NCI-H460 (cell line): ENCODE measurements at places on chromosomes 12 and 14.
A peak's percentile ranks its signal among the peaks of the same experiment; 100 is the strongest.

DNA sequence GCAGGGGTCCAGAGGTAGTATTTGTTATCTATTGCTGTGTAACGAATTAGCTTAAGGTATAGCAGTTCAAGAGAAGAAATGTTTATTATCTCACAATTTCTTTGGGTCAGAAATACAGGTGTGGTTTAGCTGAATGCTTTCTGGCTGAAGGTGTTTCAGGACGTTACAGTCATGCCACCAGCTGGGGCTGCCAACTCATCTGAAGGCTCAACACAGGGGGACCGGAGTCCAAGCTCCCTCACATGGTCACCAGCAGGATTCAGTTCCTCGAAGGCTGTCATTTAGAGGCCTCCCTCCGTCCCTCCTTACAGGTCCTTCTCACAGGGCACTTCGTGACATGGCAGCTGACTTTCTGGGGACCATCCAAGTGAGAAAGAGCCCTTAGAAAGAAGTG lies 37.5 kb upstream of the SINHCAF start:
- no peak for DNase-seq

GRCh38 chr14:64760916-64761315 lies 56.7 kb downstream of the PLEKHG3 start:
- DNase-seq: no peak

- no peak for DNase-seq
These were observed 134.2 kb downstream of the DICER1 start for GRCh38 chr14:95023115-95023514.

DNA sequence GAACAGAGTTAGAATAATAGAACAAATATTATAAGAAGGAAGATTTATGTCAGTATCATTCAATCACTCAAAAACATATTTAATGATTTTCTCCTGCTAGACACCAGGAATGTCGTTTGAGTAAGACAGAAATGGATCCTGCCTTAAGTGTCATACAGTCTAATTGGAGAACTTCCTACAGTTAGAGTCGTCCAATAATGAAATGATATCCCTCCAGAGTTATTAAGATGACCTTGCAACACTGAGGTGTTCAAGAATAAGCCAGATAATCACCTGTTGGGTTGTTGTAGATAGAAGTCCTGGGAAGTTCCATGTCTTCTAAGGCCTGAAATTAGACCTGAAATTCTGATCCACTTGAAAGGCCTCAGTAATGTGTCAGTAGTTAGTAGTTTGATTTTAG lies 132.3 kb downstream of the SLC38A4 start:
- DNase-seq: no peak

DNA sequence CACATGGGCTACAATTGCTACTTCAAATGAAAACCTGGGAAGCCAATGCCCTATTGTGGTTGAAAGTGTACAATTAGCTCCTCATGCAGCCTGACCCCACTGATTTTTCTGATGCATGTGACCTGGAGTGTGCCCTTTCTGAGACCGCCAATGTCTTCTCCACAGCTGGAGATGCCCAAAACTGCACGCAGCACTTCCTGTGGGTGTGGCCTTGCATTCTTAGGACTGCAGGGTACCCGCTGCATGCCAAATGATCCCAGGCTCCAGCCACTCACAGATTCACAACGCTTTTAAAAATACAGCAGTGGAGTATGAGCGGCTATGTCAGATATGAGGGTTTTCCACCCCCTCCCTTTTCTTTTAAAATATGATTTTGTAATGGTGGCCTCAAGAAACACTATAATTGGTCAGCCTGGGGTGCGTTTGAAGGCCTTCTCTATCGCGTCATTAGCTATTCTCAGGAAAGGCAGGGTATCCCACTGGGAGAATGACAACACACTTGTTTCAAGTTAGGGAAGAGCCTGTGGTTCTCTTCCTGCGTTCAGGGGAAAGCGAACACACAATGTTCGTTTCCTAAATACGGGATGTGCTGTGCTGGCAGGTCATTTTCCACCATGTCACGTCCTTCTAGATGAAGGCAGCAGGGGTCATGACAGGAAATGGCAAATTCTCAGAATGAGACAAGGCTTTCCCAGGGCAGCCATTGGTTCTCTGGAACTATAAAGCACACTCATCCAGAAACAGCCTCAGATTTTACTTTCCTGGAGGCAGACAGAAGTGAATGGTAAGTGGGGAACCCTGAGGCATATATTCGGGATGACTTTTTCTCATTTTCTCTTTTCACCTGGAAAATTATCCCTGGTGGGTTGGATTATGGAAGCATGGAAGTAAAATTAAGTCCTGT lies at the start of gene APOLD1:
Gene APOLD1, plus strand, starts transcription at position 749 of the 904 bp plus-strand sequence. Its CDS starts 33 bp downstream, at position 782.
- no peak for DNase-seq

- DNase-seq: peak; percentile 78
These were observed 12.1 kb upstream of the NTN4 start for GRCh38 chr12:95802482-95803270.

DNA sequence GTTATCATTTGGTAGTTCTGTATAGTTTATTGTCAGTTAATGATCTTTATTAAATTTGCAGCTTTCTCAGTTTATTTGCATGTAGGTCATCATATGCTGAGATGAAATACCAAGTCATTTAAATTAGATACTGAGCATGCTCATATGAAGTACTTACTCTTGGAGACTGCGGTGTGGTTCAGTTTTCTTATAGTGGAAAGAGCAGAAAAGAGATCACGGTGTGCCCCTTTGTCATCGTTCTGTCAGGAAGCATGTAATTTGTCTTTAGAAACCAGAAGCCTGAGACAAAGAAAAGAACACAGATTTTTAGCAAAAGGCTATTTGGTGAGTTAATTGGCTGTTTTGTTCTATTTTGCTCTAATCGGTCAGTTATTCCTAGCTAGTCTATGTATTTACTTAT lies 75.6 kb downstream of the PLEKHA5 start:
- no peak for DNase-seq

DNA sequence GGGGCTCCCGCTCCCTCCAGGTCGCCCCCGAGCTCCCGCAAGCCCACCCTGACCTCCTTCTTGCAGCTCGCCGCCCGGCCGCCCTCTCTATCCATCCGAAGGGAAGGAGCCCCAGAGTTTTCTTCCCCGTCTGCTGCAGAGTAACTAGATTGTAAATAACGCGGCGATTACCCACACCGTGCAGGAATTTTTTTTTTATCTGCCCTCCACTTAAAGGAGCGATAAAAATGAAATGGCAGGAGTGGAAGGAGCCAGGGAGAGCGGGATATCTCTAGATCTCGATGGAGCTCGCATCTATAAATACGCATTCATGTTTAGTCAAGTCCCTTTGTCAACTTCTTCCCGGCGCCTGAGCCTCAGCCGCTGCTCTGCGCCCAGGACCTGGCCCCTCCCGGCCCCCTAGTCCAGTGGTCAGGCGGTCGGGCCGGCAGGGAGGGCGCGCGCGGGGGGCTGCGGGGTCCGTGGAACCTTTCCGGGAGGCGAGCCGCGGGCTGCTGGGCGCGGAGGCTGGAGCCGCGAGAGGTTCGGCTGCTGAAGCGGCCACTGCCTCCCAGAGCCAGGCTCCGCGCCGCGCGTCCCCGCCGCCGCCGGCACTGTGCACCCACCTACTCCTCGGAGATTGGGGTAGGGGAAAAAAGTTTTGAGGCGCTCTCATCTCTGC lies 386.0 kb downstream of the BCAT1 start:
- no peak for DNase-seq

- DNase-seq: peak; percentile 18
These were observed 768.1 kb upstream of the TBX3 start for GRCh38 chr12:115451780-115452736.

DNA sequence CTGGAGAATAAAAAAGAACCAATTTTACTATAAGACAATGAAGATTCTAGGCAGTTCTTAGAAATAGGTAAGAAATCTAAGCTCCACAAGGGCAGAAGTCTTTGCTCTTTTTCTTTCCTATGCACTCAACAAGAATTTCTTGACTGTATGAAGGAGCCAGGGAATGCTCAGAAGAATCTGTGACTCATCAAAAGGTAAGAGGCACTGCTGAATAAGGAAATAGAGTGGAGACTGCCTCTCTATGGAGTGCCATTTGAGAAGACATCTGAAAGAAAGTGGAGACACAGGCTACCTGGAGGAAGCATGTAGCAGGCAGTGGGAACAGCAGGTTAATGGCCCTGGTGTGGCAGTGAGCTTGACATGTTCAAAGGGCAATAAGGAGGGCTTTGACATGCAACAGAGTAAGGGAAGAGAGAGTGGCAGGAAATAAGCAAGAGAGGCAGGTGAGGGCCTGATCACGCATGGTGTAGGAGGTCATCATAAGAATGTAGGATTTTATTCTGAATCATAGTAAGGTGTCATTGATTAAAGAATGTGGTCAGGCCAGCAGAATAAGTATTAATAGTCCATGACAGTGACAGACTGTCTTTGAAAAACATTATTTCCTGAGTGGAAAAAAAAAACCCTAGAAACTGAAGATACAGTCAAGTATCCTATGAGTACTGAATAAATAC lies 446.7 kb upstream of the GARIN6 start:
- DNase-seq: no peak

DNA sequence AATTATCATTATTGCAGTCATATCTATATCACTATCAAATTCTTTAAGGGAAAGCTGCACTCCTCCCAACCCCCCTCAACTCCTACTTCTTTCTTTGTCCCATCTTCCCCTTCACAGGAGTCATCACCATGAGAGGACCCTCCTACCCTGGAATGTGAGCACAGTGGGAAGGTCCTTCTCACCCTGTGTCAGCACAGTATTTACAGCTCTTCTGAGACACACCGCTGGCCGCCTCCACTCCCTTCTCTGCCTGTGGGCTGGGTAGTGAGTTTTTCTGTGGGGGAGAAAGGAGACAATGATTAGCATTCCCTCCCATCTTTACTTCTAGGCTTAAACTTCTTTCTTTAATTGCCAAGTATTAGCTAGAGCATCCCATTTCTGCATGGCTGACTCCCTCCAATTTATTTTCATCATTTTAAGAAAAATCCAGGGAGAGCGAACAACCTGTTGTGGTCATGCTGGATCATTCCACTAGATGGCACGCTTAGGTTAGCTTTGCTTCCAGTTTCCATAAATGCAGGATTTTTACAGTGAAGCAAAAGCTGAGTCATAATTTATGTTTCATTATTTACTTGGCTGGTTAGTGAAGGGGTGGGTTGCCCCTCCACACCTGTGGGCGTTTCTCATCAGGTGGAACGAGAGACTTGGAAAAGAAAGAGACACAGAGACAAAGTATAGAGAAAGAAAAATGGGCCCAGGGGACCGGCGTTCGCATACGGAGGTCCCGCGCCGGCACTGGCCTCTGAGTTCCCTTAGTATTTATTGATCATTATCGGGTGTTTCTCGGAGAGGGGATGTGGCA lies 188.5 kb downstream of the ALX1 start:
- DNase-seq: peak; percentile 48

DNA sequence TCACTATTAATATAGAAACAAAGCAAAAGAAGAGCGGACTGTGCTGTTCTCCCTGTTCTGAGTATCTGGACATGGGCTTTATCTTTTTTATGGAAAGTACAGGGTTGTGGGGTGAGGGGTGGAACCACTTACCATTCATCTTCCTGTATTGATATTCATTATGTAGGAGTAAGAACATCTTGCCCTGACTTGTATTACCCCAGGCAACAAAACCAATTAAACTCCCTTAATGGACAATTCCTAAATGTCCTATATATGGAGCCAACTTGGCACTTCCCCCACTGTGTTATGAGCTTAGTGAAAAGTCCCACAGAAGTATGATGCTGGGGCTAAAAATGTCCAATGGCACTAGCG lies 139.9 kb upstream of the KRR1 start:
- DNase-seq: no peak

DNA sequence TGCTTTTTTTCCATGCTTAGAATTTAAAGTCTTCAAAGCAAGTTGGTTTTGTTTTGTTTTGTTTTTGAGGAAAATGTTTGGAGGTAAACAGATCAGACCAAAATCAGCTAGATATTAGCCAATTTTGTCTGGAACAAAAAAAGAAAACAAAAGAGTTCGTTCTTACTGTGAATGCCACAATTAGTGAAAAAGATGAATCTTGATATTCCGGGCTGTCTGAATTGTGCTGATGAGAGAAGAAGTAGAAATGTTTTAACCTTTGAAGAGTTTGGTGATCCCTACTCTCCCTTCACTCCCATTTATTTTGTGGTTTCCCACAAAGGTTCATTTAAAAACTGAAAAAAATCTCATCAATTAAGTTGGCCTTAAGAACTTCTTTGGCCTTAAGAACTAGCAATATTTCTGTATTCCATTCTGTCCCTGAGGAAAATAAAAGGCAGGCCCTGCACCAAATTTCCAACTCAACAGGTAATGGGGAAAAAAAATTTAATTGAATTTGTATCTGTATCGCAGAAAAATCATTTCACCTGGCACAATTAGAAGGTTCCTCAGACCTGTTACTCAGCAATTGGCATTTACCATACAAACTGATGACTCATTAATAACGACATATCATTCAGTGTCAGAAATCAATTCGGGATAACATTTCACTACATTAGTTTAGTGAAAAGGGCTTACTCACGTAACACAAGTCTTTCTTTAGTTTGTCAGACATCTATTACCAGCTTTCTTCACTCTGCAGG lies 562 bp upstream of the GLIPR1L2 start:
- DNase-seq: no peak

DNA sequence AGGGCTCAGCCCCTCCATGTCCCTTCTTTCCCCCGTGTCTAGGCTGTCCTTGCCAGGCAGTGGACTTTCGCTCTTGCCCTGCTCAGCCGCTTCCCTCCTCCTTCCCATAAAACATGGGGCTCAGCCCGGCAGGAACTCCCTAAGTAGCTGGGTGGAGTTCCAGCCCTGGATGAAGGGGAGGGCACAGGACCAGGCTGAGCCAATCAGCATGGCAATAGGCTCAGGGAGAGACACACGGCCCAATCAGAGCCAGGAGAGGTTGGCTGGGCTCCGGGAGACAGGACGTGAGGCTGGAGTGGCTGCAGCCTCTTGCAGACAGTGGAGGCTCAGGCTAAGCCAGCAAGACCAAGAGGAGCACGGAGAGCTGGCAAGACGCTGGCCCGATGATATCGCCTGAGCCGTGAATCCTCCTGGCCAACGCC lies 54.3 kb downstream of the GALNT9 start:
- DNase-seq: peak; percentile 66

DNA sequence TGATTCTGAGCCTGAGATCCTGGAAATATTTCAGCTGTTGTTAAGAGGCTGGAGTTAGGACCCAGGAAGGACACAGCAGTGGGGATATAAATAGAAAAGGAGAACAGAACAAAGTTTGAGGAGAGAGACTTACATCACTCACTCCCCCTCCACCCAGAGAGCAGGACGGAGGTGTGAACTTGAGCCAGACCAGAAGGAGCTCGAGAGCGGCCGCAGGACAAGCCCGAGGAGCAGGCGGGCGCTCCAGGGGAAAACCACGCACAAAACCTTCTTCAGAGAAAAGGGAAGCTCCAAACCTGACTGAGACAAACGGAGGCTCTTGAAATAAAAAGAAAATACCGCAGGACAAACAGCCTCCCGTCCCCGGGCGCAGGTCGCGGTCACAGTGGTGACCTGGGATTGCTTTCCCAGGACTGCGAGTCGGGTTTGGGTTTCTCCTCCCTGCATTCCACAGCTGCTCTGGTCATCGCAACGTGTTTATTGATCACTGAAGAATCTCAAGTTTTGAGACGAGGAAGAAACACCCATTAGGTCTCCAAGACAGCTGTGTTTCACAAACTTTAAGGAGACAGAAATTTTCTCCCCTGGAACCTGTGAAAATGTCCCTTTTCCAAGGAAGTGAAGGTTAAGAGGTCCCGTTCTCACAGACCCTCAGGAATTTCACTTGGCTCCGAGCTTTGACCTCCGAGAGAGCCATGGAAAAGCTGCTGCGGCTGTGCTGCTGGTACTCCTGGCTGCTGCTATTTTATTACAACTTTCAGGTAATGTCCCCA lies at the start of gene ADGRD1:
Gene ADGRD1, plus strand, starts transcription at position 137 of the 773 bp plus-strand sequence. Its CDS starts 559 bp downstream, at position 696.
- peak; percentile 79 for DNase-seq
